NCI-H2081 treated with DMSO at 0.1 percent for 48 hours (cell line): ENCODE measurements at places on chromosomes 3 and 15.

DNA sequence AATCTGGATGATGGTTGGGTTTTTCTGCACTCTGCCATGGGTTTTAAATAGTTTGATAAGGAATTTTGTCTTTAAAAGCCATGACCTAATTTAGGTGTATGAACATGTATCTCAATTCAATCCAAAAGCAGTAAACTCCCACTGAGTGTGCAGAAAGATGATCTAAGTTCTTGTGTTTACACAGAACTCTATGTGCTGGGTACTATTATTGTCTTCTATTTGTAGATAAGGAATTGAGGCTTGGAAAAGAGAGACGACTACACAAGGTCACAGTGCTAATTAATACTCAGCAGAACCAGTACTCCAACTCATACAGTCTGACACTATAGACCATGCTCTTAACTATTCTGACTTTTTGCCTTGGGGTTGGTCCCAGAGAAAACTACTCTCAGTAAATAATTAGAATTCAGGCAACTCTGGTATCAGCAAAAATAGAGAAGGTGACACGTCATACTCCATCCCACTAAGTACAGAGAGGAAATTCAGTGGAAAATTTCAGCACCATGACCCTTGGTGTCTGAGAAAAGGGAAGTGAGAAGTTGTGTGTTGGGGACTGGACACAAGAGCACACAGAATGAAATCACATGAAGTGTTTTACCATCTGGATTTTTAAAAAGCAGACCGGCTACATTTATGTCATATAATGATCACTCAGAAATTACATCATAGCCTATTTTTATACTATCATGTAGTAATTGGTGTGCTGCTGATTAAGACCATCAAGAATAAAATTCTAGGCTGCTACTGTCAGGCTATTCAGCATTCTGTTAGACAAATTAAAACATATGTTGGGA is 18.3 kb upstream of the MYH15 start:
- no peak for DNase-seq

GRCh38 chr3:122620399-122620798 is 42.9 kb downstream of the PARP15 start:
- no peak for DNase-seq

- no peak for DNase-seq
Observed at GRCh38 chr3:145906755-145907154, 254.2 kb downstream of the PLOD2 start.

- no peak for DNase-seq
Observed at GRCh38 chr3:189820365-189820720, 189.2 kb downstream of the TP63 start.

DNA sequence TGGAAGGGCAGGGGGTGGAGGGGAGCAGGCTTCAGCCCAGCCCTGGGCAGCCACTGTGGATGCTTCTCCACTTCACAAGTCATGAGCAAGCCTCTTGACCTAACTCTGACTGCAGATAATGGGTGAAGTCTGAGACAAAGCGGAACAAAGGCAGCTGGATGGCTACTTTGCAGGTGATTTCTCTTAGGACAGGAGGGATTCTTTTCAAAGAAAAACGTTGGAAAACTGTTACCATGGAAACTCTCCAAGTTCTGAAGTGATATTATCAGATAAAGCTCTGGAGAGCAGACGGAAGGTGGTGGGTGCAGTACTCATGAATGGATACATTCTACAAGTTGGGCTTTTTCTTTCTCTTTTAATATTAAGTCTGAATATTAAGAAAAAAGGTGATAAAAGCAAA is 254.2 kb upstream of the SLCO3A1 start:
- DNase-seq = no peak

- no peak for DNase-seq
Observed at GRCh38 chr15:67967871-67968431, 86.2 kb upstream of the PIAS1 start.

DNA sequence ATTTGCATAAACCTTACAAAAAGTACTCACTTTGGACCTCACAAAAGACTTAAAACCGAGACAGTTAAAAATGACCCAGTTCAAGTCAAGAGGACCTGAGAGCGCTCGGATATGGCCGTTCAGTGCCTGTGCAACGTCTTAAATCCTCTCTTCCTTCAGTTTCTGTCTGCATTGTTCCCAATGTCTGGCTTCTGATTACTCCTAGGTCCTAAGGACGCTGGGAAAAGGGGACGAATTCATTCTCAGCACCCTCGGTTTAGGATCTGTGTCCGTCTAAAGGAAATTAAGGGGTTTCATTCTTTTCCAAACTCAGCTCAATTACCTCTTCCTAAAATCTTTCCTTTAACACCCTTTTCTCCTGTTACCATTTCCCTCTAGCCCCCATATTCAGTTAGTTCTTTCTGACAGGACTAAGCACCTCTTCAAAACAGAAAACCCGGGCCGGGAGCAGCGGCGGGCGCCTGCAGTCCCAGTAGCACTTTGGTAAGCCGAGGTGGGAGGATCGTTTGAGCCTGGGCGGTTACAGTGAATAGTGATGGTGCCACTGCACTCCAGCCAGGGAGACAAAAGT is 970 bp downstream of the DPPA4 start:
- DNase-seq = no peak

GRCh38 chr3:140117096-140117526 is 182.1 kb downstream of the CLSTN2 start:
- DNase-seq = no peak

- no peak for DNase-seq
Observed at GRCh38 chr15:31264559-31265089, 62.0 kb upstream of the KLF13 start.

- no peak for DNase-seq
Observed at GRCh38 chr3:154307363-154307762, 16.9 kb downstream of the DHX36 start.

- DNase-seq = no peak
Observed at GRCh38 chr3:140708815-140709214, 31.0 kb downstream of the TRIM42 start.

GRCh38 chr3:187222801-187223200 is 25.5 kb downstream of the RTP1 start:
- no peak for DNase-seq

DNA sequence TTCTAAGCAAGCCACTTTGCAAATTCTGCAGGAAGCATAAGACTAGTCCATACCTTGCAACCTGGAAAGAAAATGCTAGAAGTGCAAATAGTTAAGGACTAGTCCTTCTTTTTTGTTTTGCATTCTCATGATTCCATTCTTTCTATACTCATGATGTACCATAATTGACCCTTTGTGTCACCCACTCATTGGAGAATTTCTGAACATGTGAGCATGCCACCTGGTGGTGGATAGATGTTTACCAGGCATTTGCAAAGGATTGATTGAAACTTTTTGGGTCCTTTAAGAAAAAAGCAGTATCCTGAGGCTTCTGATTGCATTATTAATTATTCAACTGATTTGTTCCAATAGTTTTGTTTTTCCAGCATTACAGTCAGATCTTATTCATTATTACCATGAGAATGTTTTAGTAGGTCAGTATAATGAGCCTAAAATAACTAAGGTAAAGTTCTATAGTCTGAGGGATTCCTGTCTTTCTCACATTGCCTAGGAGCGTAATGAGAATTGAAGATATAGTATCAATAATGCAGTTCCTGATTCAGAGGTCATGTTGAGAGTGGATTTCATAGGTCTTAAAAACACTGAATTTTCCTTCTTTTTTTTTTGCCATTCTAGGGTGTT is 20.2 kb upstream of the DIPK2A start:
- DNase-seq = no peak
